ENCODE measurements at places on chromosomes 6 and 20.

DNA sequence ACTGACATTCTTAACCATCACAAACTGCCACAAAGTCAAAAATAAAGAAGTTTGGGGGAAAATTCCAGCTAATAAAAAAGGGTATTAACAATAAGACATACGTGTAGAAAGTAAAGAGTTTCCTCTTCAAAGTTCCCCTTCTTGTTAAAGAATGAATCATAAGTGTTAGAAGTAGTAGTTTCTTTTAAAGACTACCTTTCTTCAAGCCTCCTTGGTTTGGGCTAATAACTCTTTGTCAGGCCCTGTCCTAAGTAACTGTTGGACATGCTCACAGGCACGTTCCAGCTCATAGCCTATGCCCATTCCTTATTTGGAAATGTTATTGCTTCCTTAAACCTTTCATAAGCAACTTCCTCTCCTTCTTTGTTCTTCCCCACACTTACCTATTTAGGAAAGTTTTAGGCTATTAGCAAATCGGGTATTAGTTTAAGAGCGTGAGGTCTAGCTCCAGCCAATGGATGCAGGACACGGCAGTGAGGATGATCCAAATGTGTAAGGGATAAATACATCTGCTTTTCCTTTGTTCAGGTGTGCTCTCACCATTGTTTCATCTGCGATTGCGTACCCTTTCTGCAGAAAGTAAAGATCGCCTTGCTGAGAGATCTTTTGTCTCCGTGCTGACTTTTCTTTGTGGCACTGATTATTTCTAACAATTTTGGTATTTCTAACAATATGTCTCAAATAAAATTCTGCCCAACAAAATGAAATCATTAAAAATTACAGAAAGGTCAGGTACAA, 64.9 kb downstream of the CHD6 start:
- peaks cover 7% of the 10 kb centered on the region for H3K4me1 ChIP-seq
- no peak for DNase-seq
- H3K36me3 ChIP-seq: no peaks in the 10 kb centered on the region

- no peaks in the 10 kb centered on the region for H3K36me3 ChIP-seq
- H3K27ac ChIP-seq: no peak overlapping the region
- H3K4me1 ChIP-seq: no peaks in the 10 kb centered on the region
- peak overlapping the region; percentile 54 for H3K4me3 ChIP-seq
- peaks cover 11% of the 10 kb centered on the region for H3K27me3 ChIP-seq
Measured at GRCh38 chr6:72182337-72183246, 296.2 kb downstream of the RIMS1 start.

DNA sequence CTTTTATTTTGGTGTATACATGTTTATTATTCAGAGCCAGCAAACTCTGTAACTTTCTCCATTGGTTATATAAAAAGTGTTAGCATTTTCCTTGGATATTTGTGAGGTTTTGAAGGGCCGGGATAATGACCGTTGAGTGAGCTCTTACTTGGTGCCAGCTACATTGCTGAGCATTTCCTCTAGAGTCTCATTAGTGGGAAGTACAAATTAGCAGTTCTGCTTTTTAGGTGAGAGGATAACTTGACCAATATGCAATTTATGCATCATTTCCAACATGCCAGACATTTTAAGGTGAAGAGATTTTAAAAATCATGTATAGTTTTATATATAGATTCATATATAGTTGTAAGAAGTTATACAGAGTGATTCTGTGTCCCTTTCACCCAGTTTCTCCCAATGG, 84.3 kb downstream of the CARMIL1 start:
- H3K36me3 ChIP-seq: no peaks in the 10 kb centered on the region
- DNase-seq: no peak

DNA sequence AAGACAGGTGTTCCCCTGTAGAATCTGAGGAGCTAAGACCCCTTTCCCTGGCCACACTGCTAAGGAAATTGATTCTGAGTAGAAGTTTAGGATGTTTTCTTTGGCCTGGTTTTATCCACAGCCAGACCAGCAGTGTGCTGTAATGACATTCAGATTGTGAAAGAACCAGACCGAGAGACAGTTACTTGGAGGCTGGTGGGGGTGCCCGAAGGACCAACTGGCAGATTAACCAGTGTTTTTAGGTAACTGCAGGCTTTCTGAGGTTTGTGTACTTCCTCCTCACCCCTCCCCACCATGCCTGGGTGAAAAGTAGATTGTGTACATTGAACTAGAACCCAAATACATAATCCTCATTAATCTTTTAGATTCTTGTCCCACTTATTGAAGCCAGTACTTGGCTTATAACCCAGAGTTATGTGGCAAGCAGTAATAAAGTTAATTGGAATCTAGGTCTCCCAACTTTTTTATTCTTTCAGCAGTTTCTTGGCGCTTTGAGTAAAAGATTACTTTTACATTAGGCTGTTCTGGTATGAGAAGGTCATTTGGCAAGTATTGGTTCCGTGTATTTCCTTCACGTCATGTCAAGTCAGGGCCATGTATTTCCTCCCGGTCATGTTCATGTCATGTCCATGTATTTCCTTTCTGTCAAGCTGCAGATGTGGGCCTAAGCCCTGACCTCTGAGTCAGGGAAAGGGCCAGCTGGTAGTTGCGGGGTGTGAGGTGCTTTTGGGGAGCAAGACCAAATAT, 93.7 kb downstream of the TCP11 start:
- H3K36me3 ChIP-seq: no peaks in the 10 kb centered on the region
- H3K27ac ChIP-seq: peak overlapping the region; percentile 79
- H3K4me3 ChIP-seq: no peak overlapping the region
- H3K4me1 ChIP-seq: peaks cover 62% of the 10 kb centered on the region

DNA sequence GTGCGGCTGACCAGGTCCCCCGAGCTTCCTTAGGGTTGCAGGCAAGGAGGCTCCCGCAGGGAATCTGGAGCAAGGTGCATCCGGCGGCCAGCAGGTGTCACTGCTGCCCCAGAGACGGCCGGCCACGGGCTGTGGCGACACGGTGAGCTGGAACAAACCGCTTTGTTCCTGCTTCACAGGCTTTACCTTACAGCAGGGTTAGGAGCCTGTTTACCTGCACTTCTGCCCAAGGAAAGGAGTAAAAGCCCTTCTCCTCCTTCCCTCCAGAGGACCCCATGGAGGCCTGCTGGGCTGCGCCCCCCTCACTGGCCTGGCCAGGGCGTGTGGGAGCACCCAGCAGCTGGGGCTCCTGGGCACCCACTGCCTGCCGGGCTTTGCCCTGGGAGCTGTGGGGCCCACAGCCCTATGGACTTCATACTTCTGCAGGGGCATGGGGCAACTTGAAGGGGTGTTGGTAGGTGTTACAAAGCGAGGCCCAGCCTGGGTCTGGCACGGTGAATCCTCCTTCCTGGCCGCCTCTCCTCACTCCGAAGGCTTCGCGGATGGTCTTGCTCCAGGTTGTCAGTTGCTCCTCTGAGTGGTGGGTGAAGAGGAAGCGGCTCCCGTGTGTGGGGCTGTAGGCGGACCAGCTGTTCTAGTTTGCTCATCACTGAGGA, 88.4 kb downstream of the CDC5L start:
- no peaks in the 10 kb centered on the region for H3K27me3 ChIP-seq
- peaks cover 21% of the 10 kb centered on the region for H3K4me1 ChIP-seq
- H3K4me3 ChIP-seq: no peak overlapping the region
- H3K36me3 ChIP-seq: no peaks in the 10 kb centered on the region
- no peak overlapping the region for H3K27ac ChIP-seq
- DNase-seq: peak; percentile 58

- no peaks in the 10 kb centered on the region for H3K36me3 ChIP-seq
- H3K4me3 ChIP-seq: no peak overlapping the region
- H3K27me3 ChIP-seq: no peaks in the 10 kb centered on the region
Measured at GRCh38 chr6:43105538-43106222, 29.6 kb downstream of the PTK7 start.

DNA sequence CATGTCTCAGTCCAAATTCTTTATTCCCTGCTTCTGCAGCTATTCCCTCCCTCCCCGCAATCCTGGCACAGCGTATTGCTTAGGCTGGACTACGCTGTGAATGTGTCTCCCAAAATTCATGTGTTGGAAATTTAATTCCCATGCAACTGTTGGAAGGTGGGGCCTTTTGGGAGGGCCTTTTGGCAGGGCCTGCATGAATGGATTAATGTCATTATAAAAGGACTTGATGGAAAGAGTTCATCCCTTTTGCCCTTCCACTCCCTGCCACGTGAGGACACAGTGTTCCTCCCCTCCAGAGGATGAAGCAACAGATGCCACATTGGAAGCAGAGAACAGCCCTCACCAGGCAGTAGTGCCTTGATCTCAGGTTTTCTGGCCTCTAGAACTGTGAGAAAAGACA, 20.4 kb upstream of the NOTCH4 start:
- no peak overlapping the region for H3K4me3 ChIP-seq
- no peaks in the 10 kb centered on the region for H3K36me3 ChIP-seq
- H3K4me1 ChIP-seq: peaks cover 5% of the 10 kb centered on the region
- peak; percentile 24 for DNase-seq
- H3K27ac ChIP-seq: peak overlapping the region; percentile 61

- no peak overlapping the region for H3K4me3 ChIP-seq
- H3K4me1 ChIP-seq: no peaks in the 10 kb centered on the region
- no peaks in the 10 kb centered on the region for H3K27me3 ChIP-seq
- no peak overlapping the region for H3K27ac ChIP-seq
Measured at GRCh38 chr20:10132387-10132786, 86.2 kb upstream of the SNAP25 start.

- no peaks in the 10 kb centered on the region for H3K4me1 ChIP-seq
- no peak overlapping the region for H3K27ac ChIP-seq
Measured at GRCh38 chr6:9208966-9209365, 773.6 kb upstream of the SLC35B3 start.

DNA sequence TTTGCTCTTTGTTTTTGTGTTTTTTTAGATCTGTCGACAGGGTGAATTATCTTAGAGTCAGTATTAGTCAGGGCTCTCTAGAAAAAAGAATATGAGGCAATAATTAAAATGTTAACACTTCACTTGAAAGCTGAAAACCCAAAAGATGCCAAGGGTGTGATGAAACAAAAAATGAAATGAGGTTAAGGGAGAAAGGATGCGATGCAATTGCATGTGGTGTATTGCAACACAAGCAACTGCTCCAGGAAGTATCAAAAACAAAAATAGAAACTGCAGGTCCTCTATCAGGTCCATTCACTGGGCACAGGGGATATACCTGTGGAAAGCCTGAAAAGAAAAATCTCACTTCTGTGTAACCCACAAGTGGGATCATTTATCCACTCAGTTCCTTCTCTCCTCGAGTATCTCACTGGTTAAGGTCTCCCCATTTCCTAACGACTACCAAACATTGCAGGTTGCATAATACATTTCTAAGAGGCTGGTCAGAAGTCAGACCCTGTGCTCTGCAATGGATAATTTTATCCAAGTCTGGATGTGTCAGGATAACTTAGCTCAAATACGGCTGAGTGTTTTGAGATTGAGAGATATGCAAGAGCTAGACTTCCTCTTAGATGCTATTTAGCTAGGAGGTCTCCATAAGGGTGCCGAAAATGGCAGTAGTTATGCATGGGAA, 257.7 kb upstream of the GJE1 start:
- H3K27ac ChIP-seq: no peak overlapping the region
- H3K4me3 ChIP-seq: no peak overlapping the region
- no peak for DNase-seq

DNA sequence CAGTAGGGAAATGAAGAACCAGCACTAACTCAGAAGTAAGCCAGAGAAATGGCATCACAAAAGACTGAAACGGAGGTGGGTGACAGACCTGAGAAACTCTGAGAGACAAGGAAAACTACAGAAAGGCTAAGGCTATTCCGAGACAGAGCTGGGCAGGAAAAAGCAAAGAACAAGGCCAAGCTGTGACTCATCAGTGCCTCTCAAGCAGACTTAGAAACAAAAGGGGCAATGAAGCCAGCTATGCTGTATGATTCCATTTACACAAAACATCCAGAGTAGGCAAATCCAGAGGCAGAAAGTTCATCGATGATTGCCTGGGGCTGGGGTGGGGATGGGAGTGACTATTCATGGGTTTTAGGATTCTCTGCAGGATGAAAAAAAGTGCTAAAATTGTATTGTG, 50.0 kb downstream of the SLC23A2 start:
- DNase-seq: no peak
- H3K4me1 ChIP-seq: no peaks in the 10 kb centered on the region
- H3K36me3 ChIP-seq: no peaks in the 10 kb centered on the region
- peak overlapping the region; percentile 12 for H3K27ac ChIP-seq
- no peaks in the 10 kb centered on the region for H3K27me3 ChIP-seq

- no peaks in the 10 kb centered on the region for H3K4me1 ChIP-seq
- no peak for DNase-seq
- no peaks in the 10 kb centered on the region for H3K36me3 ChIP-seq
- H3K27ac ChIP-seq: no peak overlapping the region
- no peak overlapping the region for H3K4me3 ChIP-seq
Measured at GRCh38 chr6:4085332-4085700, 6.4 kb upstream of the FAM217A start.

DNA sequence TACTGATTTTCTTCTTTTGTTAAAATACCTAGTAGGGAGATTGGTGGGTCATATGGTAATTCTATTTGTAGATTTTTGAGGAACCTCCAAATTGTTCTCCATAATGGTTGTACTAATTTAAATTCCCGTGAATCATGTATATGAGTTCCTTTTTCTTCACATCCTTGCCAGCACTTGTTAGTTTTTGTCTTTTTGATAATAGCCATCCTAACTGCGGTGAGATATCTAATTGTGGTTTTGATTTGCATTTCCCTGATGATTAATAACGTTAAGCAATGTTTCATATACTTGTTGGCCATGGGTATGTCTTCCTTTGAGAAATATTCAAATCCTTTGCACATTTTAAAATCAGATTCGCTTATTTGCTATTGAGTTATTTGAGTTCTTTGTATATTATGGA, 110.9 kb downstream of the JAG1 start:
- no peak for DNase-seq
- H3K4me3 ChIP-seq: no peak overlapping the region
- H3K4me1 ChIP-seq: no peaks in the 10 kb centered on the region
- H3K27me3 ChIP-seq: no peaks in the 10 kb centered on the region
- H3K36me3 ChIP-seq: peaks cover 9% of the 10 kb centered on the region
- no peak overlapping the region for H3K27ac ChIP-seq

GRCh38 chr6:88246654-88247053, 80.5 kb upstream of the CNR1 start:
- no peaks in the 10 kb centered on the region for H3K4me1 ChIP-seq
- H3K27ac ChIP-seq: no peak overlapping the region
- no peaks in the 10 kb centered on the region for H3K36me3 ChIP-seq
- no peak for DNase-seq
- no peaks in the 10 kb centered on the region for H3K27me3 ChIP-seq
